ENCODE measurements at places on chromosomes 3 and 15.

DNA sequence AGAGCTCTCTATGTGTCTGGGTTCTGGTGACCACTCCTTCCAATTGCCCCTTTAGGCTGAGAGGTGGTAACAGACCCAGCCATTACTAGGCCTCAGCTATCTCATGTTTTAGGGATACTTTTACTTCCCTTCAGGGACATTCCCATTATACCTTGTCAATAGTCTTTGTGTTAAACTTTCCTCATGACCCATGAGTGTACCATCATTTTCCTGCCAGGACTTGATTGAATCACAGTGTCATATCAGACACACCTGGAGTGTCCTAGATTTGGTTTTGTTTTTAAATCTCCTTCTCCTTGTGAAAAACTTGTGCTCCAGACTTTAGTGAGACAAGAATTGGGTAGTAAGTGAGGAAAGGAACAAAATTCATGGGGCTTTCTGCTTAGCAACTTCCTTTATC lies 136.6 kb downstream of the KCNAB1 start:
- no peak for DNase-seq

DNA sequence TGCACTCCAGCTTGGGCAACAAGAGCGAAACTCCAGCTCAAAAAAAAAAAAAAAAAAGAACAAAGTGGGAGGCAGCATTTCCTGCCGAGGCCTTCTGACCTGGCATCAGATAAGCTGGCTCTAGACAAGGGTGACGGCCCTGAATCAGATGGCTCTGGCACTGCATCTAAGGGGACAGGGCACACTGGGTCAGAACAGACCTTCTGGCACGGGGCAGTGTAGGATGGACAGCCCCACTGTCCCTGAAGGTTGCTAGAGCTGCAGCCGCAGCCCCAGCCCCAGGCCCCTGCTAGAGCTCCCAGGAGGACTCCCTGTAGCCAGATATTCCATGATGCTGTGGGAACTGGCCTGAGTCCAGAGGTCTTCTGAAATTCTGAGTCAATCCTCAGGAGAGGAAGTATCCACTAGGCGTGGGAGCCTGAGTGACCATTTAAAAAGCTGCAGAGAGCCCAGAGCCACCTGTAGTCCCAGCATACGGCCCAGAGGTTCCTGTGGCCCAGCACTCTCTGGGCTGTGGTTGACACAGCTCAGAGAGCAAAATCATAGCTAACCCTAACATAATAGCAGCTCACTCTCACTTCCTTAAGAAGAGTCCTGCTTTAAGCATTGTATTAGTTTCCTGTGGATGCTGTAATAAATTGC lies 69.2 kb upstream of the MFGE8 start:
- DNase-seq, result peak; percentile 25

DNA sequence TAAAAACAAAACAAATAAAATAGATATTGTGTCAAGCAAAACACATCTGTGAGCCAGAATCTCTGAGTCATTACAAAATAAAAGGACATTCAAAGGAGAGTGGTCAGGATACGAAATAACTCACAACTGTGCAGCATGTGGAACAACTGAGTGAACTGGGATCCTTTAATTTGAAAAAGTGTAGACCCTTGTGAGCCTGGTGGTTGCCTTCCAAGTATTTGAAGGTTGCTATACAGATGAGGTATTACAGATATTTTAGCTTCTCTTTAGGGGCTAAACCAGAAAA lies 26.7 kb downstream of the KCNMB2 start:
- no peak for DNase-seq

DNA sequence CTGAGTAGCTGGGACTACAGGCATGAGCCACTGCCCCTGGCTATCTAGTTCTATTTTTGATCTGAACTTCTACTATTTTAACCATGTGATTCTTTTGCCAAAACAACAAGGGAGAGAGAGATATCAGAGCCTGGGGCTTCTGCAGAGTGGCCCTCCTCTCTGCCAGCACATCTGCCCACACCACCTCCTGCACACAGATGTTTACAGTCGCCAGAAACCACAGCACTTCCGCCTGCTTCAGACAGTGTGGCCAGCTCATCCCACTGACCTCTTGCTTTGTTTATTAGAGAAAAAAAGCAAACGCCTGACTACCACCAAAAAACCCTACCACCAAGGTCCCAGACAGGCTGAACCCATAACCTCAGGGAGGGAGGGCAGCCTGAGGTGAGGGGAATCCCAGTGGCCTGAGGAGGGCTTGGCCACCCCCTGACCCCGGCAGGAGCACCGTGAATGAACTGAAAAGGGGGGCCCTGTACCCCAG lies 85.9 kb upstream of the ABHD2 start:
- DNase-seq, result no peak

GRCh38 chr3:113247068-113247467 lies 35.7 kb downstream of the BOC start:
- DNase-seq, result no peak

All from mesendoderm (in vitro differentiated cells).